ENCODE measurements at places on chromosomes 11 and 22. TPM values are rescaled to one million over a fixed set of nuclear protein-coding genes. Genes with fewer than 3 reads are reported as not detected.

The NTM gene
- 1.5 TPM for total RNA-seq

The ATP5MG gene
- 55.3 TPM for total RNA-seq

The GVQW3 gene
- 0.47 TPM for total RNA-seq

The GRK3 gene
- total RNA-seq: 0.70 TPM

The OR5D16 gene
- not detected for total RNA-seq

The SCN3B gene
- total RNA-seq: under 0.01 TPM

The OR4C13 gene
- not detected for total RNA-seq

The GLB1L2 gene
- 0.70 TPM for total RNA-seq

The AP1B1 gene
- 32.3 TPM for total RNA-seq

The TRIM29 gene
- total RNA-seq: not detected

The FJX1 gene
- 44.0 TPM for total RNA-seq

The GNG3 gene
- not detected for total RNA-seq

The MIOX gene
- total RNA-seq: 0.43 TPM

The SLC37A2 gene
- total RNA-seq: 0.70 TPM

The MRGPRX1 gene
- total RNA-seq: not detected

The CRYBA4 gene
- total RNA-seq: not detected

The KRTAP5-10 gene
- not detected for total RNA-seq

The NUDT8 gene
- 10.0 TPM for total RNA-seq

The ZDHHC8 gene
- 28.9 TPM for total RNA-seq

The NAV2 gene
- total RNA-seq: 10.7 TPM

The IL10RA gene
- total RNA-seq: not detected

The BAD gene
- 133 TPM for total RNA-seq

The PDE3B gene
- total RNA-seq: 0.34 TPM
